Stimulated activated CD4-positive, alpha-beta T cell treated with anti-CD3 and anti-CD28 coated beads, Interleukin-4, amount 100 ng/mL, for 24 hours (primary cell): ENCODE measurements at places on chromosomes 16 and 17.

DNA sequence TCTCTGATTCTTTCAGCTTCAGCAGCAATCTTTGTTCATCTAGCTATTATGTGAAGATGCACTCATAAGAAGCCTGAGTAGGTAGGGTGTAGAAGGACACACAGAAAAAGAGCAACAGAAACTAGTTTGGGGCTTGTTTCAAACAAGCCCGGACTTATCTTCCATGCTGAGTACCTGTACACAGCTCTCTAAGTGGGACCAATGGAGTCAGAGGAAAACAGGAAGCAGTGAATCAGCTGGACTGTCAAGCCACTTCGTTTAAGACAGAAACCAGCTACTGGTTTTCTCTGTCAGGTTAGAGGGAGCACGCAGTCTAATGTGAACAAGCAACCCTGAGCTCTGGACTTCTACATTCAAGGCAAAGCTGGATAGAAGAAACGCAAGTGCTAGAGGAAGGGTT lies 16.0 kb downstream of the MAP2K6 start:
- DNase-seq, result no peak

- DNase-seq, result no peak
These were observed 148.4 kb downstream of the PITPNC1 start for GRCh38 chr17:67525239-67526135.

- peak; percentile 15 for DNase-seq
These were observed 58.2 kb downstream of the RAP1GAP2 start for GRCh38 chr17:2854143-2855055.

DNA sequence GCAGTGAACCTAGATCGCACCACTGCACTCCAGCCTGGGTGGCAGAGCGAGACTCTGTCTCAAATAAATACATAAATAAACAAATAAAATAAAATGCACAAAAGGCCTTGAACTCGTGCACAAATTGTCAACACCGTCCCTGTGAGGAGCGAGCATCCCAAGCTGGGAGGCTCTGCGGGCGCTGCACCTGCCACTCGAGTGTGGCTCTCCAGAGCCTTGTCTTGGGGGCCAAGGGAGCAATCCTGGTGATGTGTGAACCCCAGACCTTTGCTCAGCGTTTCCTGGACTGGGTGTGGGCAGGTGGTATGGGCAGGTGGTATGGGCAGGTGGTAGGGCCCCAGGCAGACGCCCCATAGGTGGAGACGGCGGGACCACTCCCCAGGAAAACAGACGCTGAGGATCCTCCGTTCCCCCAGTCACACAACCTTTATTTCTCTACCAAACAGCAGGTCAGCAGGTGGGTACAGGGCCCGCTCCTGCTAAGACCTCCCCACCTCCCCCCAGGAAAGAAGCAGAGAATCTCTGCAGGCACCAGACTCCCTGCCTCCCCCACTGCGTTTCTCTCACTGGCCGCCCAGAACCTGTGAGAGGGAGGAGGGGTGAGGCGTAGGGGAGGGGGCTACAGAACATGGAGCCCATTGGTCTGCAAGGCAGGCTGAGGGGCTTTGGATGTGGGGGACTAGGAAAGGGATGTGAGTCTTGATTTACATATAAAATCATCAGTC lies 7.4 kb upstream of the P2RX1 start:
- no peak for DNase-seq

- DNase-seq, result no peak
These were observed 594.0 kb downstream of the WWOX start for GRCh38 chr16:78693496-78693895.
